ENCODE measurements at places on chromosomes 2 and 18.

DNA sequence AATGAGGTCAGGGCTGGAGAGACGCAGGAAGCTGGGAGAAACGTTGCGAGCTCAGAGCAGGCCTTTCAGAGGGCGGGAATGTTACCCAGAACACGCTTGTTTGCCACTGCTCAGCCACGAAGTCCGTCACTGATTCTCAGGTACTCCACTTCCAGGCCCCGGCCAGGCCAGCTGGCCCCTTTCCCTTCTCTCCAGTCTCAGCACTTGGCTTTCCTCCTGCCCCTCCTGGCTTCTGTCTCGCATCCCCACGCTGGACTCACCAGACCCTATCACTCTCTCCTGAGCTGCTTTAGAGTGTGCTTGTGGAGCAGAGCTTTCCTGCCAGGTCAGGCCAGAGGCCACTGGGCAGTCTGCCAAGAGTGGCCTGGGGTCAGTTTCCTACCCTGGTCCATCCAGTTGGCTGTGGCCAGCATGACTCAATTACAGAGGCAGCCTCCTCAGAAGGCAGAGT is 151.4 kb downstream of the TWIST2 start:
- no peak for DNase-seq

- no peak for DNase-seq
Observed at GRCh38 chr2:81194581-81194980, 890.0 kb upstream of the LRRTM1 start.

- no peak for DNase-seq
Observed at GRCh38 chr2:15780912-15781574, 159.3 kb upstream of the MYCN start.

DNA sequence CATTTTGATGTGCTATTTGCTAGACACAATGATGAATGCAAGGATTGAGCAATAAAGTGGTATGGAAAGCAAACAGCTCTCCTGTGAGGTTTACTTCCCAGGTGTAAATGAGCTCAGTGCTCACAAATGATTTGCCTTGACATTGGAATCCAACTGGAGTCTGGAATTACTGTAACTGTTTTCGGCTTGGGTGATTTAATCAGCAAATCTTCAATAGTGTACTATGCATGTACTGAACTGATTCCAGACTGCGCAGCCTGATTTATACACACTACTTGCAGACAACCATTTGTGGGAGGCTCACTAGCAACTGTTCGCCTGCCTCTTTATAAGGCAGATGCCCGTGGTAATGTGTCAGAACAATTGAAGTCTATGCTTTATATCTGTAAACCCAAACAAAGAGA is 27.9 kb upstream of the SOX11 start:
- no peak for DNase-seq

- DNase-seq: no peak
Observed at GRCh38 chr2:44826601-44827000, 114.9 kb upstream of the SIX3 start.

DNA sequence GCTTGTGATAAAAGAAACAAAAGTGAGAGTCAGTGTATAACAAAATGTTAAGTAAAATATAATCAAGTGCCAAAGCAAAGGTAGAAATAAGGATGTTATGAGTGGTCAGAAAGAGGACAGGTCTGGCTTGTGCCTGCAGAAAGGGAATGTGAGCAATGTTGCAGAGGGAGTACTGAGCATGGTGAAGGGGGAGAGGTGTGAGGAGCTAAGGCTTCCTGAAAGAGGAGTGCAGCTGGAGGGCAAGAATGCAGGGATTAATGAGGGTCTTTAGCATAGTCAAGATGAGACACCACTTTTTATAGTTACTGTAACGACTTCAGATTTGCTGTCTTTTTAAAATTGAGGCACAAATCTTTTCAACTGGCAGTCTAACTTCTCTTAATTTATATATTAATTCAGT is 22.0 kb upstream of the FIGN start:
- no peak for DNase-seq

- DNase-seq: no peak
Observed at GRCh38 chr2:66577321-66578053, 142.6 kb downstream of the MEIS1 start.
